ENCODE measurements at places on chromosomes 2 and 18.

DNA sequence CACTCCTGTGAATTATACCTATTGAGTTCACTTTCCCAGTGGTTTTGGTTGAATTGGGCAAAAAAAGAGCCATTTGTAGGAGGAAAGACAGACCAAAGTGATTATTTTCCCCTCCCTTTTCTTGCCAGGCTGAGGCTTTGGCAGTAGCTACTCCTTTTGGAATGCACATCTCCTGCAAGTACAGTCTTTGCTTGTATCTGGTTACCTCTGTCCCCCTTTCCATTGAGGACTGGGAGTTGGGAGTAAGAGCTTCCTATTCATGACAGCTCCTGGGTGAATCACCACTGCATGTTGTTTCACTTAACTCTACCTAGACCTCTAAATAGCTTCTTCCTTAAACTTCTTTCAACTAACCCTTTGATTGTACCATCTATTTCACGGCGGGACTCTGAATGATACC lies 695.3 kb upstream of the ZNF804A start:
- DNase-seq = no peak

DNA sequence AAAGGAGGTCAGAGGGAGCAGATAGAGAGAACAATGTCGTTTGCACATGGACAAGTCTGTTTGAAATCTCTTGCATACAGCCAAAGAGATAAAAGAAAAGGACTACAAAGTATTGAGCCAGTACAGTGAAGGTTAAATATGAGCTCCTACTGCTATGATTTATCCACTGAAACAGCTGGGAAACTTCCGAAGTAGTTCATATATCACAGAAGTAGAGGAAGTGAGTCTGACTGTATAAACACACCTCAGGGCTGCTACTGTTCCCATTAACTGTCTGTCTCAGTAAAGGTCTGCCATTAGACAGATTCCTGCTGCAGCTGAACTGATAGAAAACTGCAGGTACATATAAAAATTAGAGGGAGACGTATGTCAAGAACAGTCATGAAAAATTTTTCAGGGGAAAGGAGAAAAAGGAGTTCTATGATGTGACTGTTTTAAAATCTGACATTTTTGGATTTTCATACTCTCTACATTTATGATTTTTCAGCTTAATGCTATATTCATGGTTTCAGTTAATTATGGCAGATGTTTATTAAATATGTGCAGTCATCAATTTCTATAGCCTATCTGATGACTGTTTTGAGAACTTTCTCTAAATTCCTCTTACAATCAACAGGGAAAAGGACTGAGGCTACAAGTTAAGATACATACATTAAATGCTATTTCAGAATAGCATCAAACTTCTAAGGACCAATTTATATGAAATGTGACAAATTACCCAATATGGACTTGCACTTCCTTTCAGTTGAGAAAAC lies 364.7 kb downstream of the ERBB4 start:
- no peak for DNase-seq

DNA sequence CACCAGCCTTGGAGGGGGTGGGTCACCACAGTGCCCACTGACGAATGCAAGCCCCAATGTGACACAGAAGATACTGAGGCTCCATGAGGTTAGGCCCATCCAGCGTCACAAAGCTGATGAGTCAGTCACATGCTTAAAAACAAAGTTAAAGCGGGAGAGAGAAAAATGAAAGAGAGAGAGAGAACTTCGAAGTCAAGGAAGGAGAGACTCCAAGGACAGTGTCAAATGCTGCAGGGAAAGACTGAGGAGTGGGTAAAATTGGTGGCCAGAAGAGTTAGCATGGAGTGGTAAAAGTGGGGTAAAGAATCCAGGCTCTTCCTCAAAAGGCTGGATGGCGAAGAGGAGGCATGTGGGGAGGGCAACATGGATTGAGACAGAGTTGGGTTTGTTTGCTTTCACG lies 201.9 kb upstream of the CCDC150 start:
- no peak for DNase-seq

DNA sequence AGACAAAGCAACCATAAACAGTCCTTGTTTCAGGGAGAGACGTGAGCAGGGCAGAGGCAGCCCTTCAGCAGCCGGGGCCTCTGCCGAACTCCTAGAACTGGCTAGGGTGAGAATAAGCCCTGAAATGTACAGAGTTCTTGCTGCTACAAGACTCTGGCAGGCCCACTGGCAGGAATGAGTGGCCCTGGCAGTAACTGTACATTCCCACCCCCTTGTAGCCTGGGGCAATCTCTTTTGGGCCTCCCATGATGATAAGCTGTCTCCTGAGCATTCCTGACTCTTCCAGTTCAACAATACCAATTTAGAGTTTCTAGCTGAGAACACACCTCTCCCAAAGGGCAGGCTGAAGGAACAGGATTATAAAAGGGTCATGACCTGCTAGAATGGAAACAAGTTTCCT lies 54.3 kb downstream of the HAUS1 start:
- DNase-seq = no peak

GRCh38 chr2:68319398-68320117 lies at the start of gene CNRIP1:
Gene CNRIP1 (minus strand): TSS chr2:68319949. CDS start chr2:68319400, 549 bp downstream.
- DNase-seq = peak; percentile 88

DNA sequence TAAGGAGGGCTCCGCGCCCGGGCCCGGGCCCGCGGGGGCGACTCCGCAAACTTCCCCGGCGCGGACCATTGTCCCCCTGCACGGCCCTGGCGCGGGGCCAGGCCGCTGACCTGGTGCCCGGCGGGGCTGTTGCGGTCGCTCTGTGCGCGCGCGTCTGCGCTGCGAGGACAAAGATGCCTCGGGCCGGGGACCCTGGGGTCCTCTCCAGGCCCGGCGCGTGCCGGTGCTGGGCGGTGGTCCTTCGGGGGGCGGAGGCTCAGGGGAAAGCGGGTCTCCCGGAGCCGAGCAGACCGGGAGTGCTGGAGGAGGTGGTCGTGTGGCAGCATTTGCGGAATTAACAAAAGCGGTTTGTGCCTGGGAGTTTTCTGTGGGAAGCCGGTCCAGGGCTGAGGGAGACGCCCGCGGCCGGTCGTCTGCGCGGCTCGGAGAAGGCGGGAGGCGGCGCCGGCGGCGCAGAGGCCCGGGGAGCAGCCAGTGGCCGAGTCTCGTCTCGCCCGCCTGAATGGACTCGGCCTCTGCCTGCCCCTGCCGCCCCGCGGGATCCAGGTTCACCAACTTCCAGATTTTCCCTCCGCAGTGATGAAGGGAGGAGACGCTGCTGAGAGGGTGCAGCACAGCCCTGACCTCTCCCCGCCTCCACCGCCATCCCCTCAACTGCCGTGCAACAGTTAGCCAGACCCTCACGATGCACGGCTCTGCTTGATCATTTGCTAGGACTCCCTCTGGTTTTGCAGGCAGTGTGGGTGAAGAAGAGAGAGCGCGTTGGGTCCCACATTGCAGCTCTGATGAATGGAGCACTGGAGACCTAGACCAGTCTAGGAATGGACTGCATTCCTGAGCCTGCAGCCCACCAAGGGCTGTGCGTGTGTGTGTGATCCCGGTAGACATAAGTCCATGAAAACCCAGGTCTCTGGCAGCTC lies 705 bp downstream of the EFR3B start:
- DNase-seq = peak; percentile 27

DNA sequence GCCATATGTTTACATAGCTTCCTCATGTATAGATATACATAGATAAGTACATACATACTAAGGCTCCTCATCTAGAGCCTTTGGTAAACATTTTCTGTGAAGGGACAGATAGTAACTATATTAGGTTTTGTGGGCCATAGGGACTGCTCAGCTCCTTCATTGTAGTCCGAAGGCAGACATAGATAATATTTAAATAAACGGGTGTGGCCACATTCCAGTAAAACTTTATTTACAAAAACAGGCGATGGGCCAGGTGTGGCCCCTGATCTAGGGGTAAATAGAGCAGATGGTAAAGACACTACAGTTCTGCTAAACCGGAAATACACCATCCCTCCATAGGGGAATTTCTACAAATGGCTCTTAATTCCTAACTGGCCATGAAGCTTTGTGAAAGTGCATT lies 7.3 kb downstream of the COQ10B start:
- no peak for DNase-seq

DNA sequence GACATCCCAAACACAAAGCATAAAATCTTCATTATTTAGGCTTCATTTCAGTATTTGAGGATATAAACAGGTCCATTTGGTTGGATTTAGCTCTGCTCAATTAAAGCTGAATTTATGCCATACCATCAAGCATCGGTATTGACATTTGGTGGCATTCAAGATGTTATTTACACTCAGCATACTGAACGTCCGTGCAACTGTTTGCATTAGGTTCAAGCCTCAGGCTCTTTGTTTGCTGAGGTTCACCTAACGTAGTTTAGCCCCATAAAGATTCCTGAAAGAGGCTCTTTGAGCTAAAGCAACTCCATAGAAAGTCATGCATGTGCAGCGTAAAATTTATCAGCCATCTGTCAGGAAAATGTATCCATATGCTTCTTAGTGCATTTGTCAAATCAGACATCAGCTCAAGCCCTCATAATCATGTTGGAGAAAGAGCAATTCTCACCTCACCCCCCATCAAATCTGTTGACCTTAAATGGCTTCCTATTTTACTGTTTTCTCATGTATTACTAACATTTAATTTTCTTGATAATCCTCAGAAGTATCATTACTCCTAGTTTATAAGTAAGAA lies 366.9 kb downstream of the EPHA4 start:
- DNase-seq = no peak

DNA sequence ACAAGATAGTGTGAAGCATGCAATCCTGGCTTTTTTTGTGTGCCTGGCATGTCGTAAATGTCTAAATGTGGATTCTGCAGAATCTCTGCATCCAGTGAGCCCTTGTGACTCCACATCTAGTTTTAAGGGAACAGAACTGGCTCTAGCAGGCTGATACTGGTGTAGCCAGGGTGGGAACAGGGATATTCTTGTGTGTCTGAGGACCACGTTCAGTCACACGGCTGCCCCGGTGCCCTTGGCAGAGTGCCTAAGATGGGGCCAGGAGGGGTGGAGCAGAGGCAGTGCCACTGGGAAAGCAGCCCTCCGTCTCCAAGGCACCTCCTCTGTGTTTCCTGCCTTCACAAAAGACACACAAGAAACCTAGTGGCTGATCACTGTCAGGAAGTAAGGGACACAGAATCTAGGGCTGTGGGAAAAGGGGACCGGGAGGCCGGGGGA lies 91.5 kb upstream of the PARD3B start:
- DNase-seq = no peak

GRCh38 chr18:62325806-62326645 lies 916 bp downstream of the TNFRSF11A start:
- peak; percentile 59 for DNase-seq

GRCh38 chr2:218513676-218514075 lies 54.5 kb downstream of the USP37 start:
- no peak for DNase-seq

- peak; percentile 88 for DNase-seq
Measured at GRCh38 chr2:54634564-54635511, 88.6 kb upstream of the EML6 start.

- no peak for DNase-seq
Measured at GRCh38 chr2:219056896-219057708, 3.6 kb downstream of the IHH start.

GRCh38 chr2:212117926-212118325 lies 420.7 kb downstream of the ERBB4 start:
- no peak for DNase-seq

- DNase-seq = no peak
Measured at GRCh38 chr18:39494211-39494896, 1928.8 kb upstream of the CELF4 start.

- peak; percentile 76 for DNase-seq
Measured at GRCh38 chr18:23835506-23835905, 146.3 kb downstream of the LAMA3 start.

DNA sequence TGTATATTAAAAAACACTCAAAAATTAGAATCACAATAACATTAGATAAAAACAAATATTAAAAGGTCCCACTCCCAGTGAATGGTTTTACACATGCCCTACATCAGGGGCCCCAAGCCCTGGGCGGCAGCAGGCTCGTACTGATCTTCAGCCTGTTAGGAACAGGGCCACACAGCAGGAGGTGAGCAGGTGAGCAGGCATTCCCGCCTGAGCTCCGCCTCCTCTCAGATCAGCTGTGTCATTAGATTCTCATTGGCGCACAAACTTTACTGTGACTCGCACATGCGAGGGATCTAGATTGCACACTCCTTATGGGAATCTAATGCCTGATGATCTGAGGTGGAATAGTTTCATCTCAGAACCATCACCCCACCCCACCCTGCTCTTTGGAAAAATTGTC lies 74.2 kb downstream of the MBD2 start:
- no peak for DNase-seq

DNA sequence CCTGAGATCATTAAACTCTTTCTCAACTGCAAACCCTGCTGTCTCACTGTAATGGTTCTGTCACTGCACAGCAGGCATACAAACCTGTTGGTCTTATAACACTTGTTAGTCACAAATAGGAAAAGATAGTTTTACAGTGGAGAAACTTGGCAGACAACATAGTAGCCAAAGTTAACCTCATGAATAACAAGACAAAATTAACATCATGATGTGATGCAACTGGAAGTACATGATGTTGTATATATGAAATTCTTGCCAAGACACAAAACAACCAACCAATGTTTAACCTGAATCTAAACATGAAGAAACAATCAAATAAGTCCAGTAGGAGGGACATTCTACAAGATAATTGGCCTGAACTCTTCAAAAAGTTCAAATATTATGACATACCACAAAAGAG lies 189.3 kb downstream of the RNF152 start:
- DNase-seq = no peak

DNA sequence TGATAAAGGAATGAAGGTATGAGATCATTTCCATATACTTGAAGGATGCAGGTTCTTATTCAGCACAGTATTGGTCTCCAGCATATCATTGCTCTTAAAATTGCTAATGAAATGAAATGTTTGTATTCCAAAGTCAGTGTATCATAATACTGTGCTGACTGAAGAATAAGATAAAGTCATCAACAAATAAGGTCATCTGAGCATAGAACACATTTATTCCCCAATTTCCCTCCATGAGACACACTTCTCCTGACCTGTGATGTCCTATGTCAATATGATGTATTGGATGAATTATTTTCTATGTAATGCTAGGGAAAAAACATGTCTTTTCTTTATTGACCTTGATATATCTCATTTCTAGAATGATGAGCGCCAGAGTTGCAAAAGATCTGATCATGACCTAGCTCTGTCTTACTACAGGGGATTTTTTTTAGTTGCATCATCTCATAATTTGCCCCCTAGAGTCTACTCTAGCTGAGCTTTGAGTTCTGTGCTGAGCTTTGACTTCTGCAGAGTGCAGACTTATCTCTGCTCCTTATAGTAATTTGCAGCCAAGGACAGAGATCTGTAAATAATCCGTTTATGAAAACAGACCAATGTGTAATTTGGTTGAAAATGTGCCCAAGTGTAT lies 859.8 kb downstream of the TRIB2 start:
- DNase-seq = no peak

GRCh38 chr2:170101789-170102188 lies 76.2 kb upstream of the MYO3B start:
- DNase-seq = no peak

GRCh38 chr18:7452331-7452730 lies 114.8 kb upstream of the PTPRM start:
- DNase-seq = peak; percentile 26

DNA sequence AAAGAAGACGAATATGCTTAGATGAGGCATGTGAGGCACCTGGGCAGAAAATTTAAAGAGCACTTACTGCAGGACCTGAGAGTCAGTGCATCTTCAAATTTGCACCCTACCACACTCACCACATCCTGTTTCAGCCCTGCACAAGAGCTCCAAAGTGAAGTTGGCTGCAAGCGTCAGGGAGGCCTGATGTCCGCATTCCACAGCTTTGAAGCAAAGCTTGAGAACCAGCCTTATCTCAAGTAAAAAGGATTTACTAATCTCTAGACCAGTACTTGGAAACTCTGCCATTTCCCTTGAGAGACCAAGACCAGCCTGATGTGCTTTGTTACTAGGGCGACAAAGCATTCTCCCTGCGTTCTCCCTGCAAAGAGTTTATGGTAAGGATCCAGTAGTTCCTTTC lies 3.4 kb upstream of the ASNSD1 start:
- no peak for DNase-seq
